Smooth muscle cell of trachea (primary cell): ENCODE measurements at places on chromosomes 12 and 14. TPM values are rescaled to one million over a fixed set of nuclear protein-coding genes. Genes with fewer than 3 reads are reported as not detected.

The LRRC9 gene
- not detected in 2 replicates for total RNA-seq

The TTC7B gene
- total RNA-seq: 22.0 and 39.0 TPM in 2 replicates

The KRT77 gene
- not detected in 2 replicates for total RNA-seq

The KIF5A gene
- total RNA-seq: 0.44 and 0.66 TPM in 2 replicates

The OR6C2 gene
- not detected in 2 replicates for total RNA-seq

The SLC6A15 gene
- 21.2 and 30.0 TPM in 2 replicates for total RNA-seq

The SLC5A8 gene
- total RNA-seq: not detected in 2 replicates

The HNF1A gene
- total RNA-seq: not detected in 2 replicates

The FAM181A gene
- not detected in 2 replicates for total RNA-seq

The TGFB3 gene
- 8.6 and 12.1 TPM in 2 replicates for total RNA-seq

The P3H3 gene
- 121 and 150 TPM in 2 replicates for total RNA-seq

The OR4N5 gene
- not detected in 2 replicates for total RNA-seq

The GPR84 gene
- not detected in 2 replicates for total RNA-seq

The GLTP gene
- 59.0 and 87.4 TPM in 2 replicates for total RNA-seq

The FOXN4 gene
- total RNA-seq: not detected in 2 replicates

The ASCL1 gene
- total RNA-seq: not detected in 2 replicates

The TAS2R8 gene
- total RNA-seq: 0.29 TPM in 1 of 2 replicates, not detected in the other

The C3AR1 gene
- total RNA-seq: 0.15 TPM in 1 of 2 replicates, not detected in the other

The AQP6 gene
- not detected in 2 replicates for total RNA-seq
